CD4-positive, alpha-beta T cell treated with Interleukin-4 for 4 hours (primary cell): ENCODE measurements at places on chromosomes 2 and 18.
A peak's percentile ranks its signal among the peaks of the same experiment; 100 is the strongest.

GRCh38 chr2:49067971-49068370, 86.3 kb downstream of the FSHR start:
- DNase-seq = no peak

DNA sequence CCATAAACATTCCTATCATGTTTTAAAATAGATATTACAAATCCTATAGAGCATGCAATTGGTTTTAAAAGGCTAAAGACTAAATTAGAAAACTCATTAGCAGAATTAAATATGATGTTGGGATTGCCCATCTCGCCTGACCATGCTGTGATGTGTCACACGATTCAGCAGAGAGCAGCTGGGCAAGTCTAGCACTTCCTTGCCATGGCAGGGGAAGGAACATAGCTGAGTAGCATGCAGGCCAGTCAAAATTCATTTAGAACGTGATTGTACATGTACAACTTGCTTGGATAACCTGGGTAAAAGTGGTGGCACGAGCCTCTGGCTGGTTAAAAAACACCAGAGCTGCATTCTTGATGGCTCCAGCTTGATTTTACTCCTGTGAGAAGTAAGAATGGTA, 81.3 kb downstream of the SCN3A start:
- no peak for DNase-seq

DNA sequence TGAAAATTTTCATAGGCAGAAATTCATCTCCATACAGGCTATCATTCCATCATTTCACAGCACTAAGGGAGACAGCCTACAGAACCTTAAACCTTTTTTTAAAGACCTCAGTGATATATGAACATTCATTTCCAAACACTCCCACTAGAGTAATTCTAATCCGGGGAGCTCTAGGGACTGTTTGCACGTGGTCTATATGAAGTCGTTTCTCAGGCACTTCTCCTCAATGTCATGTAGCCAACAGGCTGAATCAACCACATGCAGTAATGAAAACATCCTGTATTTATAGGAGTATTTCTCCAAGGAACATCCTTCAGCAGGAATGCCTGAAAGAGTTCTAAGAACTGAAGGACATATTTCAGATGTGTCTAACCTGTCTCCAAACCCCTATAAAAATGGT, 97.3 kb upstream of the CREB1 start:
- DNase-seq = no peak

DNA sequence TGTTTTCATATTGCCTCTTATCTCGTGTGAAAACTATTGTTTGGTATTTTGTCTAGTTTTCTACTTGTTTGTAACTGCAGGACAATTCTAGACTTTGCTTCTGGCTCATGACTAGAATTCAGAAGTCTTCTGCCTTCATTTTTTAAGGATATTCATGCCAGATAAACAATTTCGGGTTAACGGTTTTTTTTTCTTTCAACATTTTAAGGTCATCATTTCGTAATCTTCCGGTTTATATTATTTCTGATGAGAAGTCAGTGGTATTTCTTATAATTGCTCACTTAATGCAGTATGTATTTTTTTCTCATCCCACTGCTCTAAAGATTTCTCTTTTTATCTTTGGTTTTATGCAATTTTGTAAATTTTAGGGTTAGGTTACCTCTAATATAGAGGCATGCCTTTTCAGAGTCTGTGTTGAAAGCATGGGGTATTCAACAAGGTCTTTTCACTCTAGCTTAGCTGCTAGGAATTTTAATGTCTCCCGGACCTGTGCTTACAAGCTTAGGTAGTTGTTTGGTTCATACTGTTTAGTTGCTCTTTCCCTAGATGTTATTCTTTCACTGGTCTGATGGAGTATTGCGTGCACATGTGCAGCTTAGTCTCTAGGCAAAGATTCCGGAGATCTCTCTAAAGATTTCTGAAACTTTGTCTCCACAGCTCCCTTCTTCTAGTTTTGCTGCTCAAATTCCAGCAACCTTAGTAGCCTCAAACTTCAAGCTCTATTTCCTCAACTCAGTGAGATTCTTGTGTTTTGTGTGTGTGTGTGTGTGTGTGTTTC, 198.1 kb downstream of the MCFD2 start:
- no peak for DNase-seq

DNA sequence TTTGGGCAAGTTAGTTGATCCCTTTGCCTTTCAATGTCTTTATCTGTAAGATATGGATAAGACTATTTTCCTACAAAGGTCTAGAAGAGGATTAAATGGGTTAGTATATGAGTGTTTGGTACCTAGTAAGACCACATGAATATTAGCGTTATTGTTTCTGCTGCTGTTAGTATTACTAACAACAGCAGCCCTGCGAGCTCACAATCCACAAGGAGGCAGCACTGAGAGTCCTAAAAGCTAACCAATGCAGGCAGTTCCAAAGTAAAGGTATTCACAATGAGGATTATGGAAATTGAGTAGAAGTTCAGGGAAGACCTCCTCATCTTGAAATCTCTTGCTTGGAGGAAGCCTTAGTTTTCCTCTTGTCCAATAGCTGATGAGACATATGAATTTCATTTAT, 248.9 kb downstream of the TDRD15 start:
- no peak for DNase-seq

DNA sequence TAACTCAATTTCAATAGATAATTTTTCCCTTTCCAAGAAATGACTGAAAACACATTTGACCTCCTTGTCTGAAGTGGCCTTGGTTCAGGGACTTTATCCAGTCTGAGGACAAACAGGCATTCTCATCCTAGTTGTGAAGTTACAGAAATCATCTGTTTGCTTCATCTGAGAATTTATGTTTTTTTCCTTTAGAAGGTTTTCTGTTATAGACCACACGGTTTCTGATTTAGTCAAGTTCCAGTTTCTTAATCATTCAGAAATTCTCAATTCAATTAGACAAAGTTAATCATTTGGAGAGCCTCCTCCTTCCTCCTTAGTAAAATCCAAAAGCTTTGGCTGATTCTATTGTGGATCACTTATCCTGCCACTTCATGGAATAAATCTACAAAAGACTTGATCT, 60.9 kb downstream of the ICOS start:
- DNase-seq = no peak

DNA sequence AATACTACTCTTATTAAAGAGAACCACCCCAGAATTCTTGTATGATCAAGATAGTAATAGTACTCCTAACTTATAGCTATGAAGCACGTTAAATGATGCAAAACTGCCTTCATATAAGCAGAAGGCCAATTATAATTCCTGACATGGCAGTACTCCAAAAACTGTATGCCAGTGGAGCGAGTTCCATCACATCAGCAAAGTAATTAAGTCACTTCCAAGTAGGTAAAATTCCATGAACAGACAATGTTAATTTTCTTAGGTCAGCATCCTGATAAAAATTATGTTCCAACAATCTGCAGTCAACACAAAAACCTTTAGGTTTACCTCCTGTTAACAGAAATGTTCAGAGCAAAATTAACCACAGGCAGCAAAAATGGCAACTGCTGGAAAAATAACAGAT, 136.7 kb downstream of the CDH2 start:
- no peak for DNase-seq

- no peak for DNase-seq
Measured at GRCh38 chr2:213545481-213545880, 261.2 kb downstream of the SPAG16 start.

- no peak for DNase-seq
Measured at GRCh38 chr2:137823196-137823595, 141.1 kb upstream of the HNMT start.

GRCh38 chr2:206983161-206983859, 44.0 kb downstream of the CPO start:
- DNase-seq = no peak

DNA sequence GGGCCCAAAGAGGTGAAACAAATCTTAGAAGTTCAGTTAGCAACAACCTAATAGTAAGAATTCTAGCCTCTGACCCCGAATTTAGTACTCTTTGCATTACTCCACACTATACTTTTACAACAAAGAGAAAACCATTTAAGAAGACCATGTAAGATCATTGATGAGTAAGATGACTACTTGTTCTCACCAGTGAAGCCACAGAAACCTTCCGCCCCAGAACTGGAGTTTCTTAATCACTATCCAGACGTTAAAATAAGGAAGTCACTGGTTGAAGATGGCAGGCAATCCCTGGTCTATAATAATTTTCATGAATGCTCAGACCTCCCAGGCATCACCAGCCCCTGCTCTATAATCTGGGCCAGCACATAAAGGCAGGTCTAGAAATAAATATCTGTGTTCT, 95.0 kb downstream of the TMEM163 start:
- DNase-seq = no peak

GRCh38 chr2:66253066-66253465, 181.9 kb upstream of the MEIS1 start:
- no peak for DNase-seq

DNA sequence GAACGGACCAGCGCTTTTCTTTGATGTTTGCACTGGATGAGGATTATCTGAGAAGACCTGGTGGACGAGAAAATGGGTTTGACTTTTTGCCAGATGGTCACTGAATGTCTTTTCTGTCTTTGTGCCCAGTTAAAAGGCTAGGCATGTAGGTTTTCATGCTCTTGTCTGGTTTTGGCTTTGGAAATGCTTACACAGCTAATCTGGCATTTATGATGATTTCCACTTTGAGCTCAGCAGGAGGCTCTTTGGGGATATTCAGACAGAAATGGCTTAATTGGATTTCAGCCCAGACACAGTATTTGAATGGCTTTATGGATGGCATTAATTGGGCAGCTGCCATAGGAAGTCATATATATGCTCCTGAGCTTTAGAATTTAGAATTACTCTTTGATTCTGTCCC, 59.6 kb downstream of the NCK2 start:
- no peak for DNase-seq

DNA sequence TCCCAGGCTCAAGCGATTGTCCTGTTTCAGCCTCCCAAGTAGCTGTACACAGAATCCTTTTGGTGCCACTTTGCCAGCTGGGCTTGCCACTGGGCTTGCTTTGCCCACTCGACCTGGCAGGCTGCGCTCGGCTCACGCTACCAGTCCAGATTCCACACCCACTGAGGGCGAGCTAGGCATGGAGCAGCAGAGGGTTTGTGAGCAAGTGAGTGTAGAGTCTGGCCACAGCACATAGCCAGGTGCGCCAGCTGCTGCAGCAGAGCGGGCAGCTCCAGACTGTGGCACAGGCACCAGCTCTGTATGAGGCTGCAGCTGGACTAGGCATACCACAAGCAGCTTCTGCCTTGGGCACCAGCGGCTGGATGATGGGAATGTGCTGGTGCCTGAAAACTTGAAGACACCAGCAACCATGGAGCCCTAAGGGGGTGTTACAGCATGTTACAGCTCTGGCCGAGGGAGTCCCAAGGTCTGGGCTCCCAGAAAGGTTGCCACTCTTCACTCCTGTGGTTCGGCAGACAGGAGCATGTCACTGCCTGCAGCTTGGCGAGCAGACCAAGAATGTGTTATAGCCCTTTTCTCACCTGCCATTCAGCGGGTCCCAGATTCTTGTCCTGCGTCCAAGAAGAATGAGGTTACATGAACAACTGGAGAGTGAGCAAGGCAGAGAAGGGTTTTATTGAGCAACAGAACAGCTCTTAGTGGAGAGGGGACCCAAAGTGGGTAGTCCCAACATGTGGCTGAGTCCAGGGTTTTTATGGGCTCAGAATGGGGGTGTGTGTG, 12.9 kb downstream of the SMARCAL1 start:
- DNase-seq = no peak

DNA sequence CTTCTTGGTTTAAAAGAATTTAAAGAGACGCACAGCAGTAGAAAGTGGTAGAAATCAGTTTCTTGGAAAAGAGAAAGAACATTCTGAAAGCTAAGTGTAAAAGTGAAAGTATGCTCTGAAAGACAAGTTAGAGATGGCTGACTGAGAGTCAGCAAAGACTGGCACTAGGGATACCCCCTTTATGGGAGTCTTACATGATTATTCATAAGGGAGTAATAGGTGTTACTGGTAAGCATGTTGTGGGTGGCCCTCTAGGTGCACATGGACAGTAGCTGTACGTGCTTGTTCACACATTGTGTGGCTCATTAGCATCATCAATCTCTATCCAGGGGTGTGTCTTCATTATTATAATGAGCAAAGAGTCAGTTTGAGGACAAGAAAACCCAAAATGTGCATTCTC, 816.2 kb downstream of the CBLN2 start:
- DNase-seq = no peak

- DNase-seq = no peak
Measured at GRCh38 chr2:237491515-237492118, 4.6 kb downstream of the MLPH start.

DNA sequence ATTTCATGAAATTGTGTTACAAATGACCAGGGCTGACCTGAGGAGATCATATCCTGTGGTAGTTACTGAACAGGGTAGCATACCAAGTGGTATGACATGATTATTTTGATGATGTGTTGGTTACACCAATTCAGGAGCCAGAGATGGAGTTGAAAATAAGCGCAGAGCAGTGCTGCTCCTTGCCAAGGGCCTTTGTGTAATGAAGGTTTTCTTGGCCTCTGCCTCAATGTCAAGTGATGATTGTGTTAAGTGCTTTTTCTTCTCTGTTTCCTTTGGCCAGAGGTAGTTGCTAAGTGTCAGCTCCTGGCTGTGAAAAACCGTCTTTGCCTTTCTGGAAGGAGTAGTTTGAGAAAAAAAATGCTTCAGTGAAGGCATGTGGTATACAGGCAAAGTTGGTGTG, 131.2 kb downstream of the CERS6 start:
- DNase-seq = no peak

GRCh38 chr2:142980246-142981068, 103.0 kb downstream of the KYNU start:
- peak; percentile 18 for DNase-seq

GRCh38 chr18:36186461-36187192, 670 bp upstream of the MOCOS start:
- no peak for DNase-seq

DNA sequence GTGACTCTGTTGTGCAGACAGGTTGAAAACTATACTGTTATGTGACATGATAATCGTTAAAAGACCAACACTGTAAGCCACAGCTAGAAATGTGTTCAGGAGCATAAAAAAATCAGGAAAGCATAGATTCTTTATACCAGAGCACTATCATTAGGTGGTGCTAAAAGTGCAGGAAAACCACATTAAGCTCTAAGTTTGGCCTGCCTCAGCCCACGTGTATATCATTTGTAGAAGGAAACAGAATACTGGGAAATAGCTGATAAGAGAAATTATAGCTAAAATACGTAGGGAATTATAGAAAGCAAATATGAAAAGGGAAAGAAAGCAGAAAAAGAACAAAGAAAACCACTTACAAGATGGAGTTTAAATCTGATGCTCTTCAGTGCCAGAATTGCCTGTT, 26.5 kb upstream of the C2orf74 start:
- DNase-seq = peak; percentile 10

- DNase-seq = peak; percentile 47
Measured at GRCh38 chr18:3995476-3996102, 459.5 kb downstream of the DLGAP1 start.

- no peak for DNase-seq
Measured at GRCh38 chr18:78406743-78407465, 572.7 kb upstream of the SALL3 start.
